ENCODE measurements at places on chromosomes 4 and X. TPM values are rescaled to one million over a fixed set of nuclear protein-coding genes. Genes with fewer than 3 reads are reported as not detected.

GRCh38 chr4:108099838-108100237 lies 68.9 kb downstream of the LEF1 start:
- no peak for DNase-seq

DNA sequence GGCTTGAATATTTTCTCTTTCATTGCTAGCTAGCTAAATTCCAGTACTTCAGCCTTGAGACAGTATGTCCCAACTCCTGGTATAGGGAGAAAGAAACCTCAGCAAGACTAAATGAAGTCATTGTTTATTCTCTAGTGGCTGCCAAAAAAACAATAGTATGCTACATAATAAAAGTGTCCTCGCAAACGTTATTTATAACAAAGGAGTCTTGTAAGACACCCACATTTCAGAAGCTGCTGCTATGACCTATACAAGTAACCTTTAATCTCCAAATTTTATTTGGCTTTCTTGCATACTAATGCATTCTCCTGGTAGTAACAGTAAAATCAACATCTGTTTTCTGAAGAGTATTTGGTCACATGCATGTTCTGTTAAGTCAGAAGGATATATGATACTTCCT lies 28.8 kb downstream of the NEK1 start:
- no peak for DNase-seq

- DNase-seq, result no peak
Observed at GRCh38 chr4:74397748-74398426, 32.9 kb downstream of the EREG start.

GRCh38 chr4:78774417-78774816 lies 1.7 kb upstream of the BMP2K start:
- no peak for DNase-seq

GRCh38 chr4:128298852-128299251 lies 11.2 kb upstream of the PGRMC2 start:
- no peak for DNase-seq

DNA sequence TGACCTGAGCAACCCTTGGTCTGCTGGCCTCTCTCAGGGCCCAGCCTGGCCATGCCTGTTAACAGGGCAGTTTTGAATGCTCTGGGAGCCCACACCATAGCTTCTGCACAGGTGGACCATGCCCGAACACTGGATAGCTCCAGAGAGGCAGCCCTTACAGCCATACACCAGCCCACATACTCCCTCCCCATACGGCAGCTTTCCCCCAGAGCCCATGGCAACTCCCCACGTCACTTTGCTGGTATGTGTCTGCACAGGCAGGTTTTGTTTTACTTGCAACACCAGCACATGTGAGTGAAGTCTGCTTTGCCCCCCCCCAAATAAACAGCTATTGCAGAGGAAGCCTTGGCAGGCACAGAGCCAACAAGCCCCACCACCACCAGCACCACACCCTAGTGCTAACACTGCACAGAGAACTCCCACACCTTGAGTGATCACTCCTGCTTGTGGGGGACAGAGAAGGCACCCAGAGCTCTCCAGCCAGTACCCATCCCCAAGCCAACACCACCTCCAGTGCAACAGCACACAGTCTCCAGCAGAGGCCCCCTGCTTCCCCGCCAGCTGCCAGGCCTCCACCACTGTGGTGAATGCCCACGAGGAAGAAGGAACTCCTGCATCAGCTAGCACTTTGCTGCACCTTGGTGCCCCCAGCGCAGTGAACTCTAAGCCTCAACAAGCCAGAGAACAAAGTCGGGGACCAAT lies 87.3 kb downstream of the STPG2 start:
- no peak for DNase-seq

- no peak for DNase-seq
Observed at GRCh38 chr4:99827454-99827853, 10.8 kb downstream of the DAPP1 start.

DNA sequence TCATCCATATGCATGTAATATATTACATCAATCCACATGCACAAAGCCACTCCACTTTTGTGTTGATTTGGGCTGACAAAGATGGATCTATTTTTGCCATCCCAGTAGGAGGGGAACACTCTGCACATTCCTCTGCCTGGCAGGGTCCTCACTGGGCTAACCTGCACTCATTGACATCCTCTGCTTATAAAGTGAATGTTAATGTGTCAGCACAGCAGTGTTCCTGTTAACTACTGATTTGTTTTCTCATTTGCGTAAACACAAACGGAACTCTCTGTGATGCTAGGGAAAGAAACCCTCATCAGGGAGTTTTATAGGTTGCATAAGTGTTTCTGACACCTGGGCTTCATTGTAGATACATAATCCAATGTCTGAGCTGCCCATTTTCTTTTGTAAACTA lies 826.0 kb downstream of the RAB28 start:
- no peak for DNase-seq

GRCh38 chr4:91288702-91289311 lies 1015.0 kb upstream of the GRID2 start:
- no peak for DNase-seq

GRCh38 chr4:24849756-24850155 lies 54.4 kb downstream of the SOD3 start:
- no peak for DNase-seq

GRCh38 chr4:22299678-22300077 lies 216.2 kb downstream of the ADGRA3 start:
- DNase-seq, result no peak

GRCh38 chrX:111609206-111609605 lies 71.8 kb upstream of the ALG13 start:
- no peak for DNase-seq

DNA sequence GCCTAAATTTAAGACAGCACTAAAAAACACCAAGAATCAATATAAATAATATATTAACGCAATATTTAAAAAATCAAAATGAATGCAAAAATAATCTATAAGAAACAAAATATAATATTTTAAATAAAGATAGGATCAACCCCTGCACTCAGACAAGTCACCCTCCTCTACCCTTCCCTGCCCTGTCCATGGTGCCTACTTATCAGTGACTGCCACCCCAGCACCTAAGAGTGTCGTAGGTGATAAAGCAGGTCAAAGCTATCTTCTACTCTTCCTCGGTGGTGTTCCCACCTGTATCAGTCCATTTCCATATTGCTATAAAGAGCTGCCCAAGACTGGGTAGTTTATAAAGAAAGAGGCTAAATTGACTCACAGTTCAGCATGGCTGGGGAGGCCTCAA lies 251.9 kb downstream of the STIM2 start:
- no peak for DNase-seq

- no peak for DNase-seq
Observed at GRCh38 chr4:1419708-1420107, 13.5 kb upstream of the NKX1-1 start.

DNA sequence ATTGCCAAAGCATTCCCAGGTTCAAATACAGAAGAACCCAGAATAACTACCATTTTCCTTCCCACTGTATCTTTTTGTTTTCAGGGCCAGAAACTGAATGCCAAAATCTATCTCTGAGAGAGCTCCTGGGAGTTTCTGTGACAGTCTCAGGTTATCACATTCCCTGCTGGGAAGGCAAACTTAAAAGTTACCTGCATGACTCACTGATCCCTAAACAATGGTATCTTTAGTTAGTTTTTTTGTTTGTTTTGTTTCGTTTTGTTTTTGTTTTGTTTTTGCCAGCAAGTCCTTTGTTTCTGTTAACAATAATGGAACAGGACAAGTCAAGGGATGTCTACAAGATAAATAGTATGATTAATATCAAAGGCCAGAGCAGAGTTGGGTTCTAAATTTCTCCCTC lies 34.3 kb downstream of the PAPSS1 start:
- DNase-seq, result no peak

SULT1B1 gene
- total RNA-seq, result 3.0 TPM

TMEM31 gene
- total RNA-seq, result 7.6 TPM

HPGDS gene
- total RNA-seq, result 2.1 TPM

PUDP gene
- 14.8 TPM for total RNA-seq

DMRTC1 gene
- 0.73 TPM for total RNA-seq

VAMP7 gene
- 37.5 TPM for total RNA-seq

SPANXC gene
- total RNA-seq, result not detected

RENBP gene
- 2.4 TPM for total RNA-seq

ZNF280C gene
- total RNA-seq, result 19.0 TPM

EDA2R gene
- total RNA-seq, result 3.9 TPM
